Calu3 (cell line): ENCODE measurements at places on chromosomes 16 and 17. TPM values are rescaled to one million over a fixed set of nuclear protein-coding genes. Genes with fewer than 3 reads are reported as not detected.

STX1B gene
- 0.61 and 1.3 TPM in 2 replicates for total RNA-seq

GNAO1 gene
- total RNA-seq: 0.17 TPM in 1 of 2 replicates, not detected in the other

DNA sequence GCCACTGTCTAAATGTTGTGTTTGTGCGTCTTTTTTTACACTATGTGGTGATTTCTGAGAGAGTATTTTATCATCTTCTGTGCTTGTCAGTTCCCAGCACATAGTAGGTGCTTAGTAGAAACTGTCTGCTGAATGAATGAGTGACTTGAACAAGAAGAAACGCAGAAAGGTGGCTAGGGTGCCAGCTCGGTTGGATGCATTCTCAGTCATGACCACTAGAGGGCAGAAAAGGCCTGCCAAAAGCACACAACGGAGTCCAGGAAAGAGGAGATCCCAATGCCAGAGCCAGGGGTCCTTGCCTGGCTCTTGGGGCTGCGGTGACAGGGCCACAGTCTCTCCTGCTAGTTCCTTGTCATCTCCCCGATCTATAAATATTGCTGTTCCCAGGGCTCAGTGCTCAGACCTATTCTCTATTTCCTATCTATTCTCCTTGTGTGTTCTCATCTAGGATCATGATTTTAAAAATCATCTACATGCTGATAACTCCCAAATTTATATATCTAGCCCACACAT lies 57.3 kb upstream of the CCL1 start:
- DNase-seq: peak; percentile 73

- no peak for DNase-seq
These were observed 7.0 kb upstream of the ODF4 start for GRCh38 chr17:8332688-8333087.

ZSCAN10 gene
- not detected in 2 replicates for total RNA-seq

DNA sequence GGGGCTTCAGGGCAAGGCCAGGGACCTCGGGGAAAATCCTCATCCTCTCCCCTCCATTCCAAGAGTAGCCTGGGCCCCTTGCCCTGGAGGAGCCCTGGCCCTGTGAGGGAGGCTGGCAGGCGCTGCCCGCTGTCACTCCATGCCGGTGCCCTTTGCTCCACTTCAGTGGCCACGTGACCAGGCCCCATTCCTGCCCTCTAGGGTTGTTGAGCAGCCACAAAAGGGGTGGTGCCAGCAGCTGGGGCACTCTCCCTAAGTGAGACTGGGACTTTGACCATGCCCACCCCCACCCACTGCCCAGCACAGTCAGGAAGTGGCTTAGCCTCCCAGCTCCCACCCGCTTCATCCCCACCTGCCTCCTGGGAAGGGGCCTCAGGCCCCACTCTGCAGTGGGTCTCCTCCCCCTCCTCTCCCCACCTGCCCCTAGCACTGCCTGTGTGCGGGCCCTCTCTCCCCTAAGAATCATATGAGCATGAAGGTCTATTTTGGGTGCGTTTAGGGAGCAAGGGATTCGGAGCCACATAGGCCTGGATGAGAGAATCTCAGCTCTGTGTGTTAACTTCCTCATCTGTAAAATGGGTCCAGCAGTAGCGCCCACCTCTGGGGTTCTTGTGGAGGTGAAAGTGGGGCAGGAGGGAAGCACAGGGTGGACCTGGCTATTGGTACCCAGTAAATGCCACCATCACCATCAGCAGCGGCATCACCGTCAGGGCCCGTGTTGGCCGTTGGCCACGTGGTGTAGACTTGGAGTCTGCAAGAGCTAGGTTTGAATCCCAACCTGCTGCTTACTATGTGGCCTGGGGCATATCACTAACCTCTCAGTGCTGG lies 7.2 kb downstream of the PDK2 start:
- DNase-seq: peak; percentile 86

GRCh38 chr16:67100569-67101310 lies 9.0 kb upstream of the PHAF1 start:
- no peak for DNase-seq

DNA sequence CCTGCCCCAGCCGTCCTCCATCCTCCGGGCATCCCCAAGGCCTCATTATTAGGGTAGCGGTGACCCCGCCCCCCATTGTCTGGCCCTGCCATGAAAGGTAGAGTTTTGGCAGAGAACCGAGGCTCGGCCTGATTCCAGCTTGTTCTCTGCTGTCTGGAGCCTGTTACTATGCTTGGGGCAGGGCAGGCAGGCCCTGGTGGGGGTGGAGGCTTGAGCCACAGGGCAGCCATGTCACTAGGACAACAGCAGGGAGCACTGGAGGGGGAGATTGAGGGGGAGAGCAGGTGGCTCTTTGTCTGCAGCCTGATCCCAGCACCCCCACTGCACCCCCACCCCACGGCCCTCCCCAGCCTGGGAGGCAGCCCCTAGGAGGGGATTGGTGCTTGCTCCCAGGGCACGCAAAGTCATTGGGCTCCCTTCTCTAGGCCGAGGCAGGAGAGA lies 15.4 kb downstream of the RHBDL3 start:
- peak; percentile 12 for DNase-seq

GRCh38 chr17:55731586-55732250 lies 9.1 kb upstream of the TMEM100 start:
- no peak for DNase-seq

- no peak for DNase-seq
These were observed 6.7 kb upstream of the C17orf107 start for GRCh38 chr17:4892499-4893221.

- no peak for DNase-seq
These were observed 15.5 kb upstream of the SNTB2 start for GRCh38 chr16:69171325-69172084.

TSNAXIP1 gene
- total RNA-seq: 1.0 and 1.3 TPM in 2 replicates

DNA sequence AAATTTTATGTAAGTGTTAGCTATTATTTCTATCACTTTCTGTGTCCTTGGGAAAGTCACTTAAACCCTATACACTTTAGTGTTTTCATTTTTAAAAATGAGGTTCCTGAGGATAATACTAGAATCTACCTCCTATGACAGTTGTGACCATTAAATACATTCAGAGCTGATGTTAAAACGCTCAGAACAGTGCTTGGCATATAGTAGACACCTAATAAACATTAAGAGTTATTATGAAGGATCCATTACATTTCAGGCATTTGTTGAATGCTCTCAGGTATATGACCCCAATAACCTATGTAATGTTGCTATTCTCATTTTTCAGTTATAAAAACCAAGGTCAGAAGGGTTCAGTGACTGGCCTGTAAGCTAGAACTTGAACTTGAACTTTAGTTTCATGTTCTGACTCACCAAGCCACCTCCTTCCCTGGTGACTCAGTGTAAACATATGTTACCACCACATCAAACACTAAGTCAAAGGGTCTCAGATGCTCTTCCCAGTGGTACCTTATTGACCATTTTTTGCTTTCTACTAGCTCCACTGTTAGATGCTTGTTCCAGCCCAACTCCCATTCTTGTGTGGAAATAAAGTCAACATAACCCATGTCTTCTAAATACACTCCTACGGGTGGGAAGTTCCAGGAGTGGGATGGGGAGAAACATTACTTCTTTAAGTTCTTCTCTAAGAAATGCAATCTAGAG lies 47.6 kb downstream of the HSD17B2 start:
- peak; percentile 37 for DNase-seq
